ENCODE measurements at places on chromosomes 3 and 15. TPM values are rescaled to one million over a fixed set of nuclear protein-coding genes. Genes with fewer than 3 reads are reported as not detected.

Gene GOLGA8J
- not detected for total RNA-seq

Gene LIPC
- not detected for total RNA-seq

Gene ANKRD63
- 0.19 TPM for total RNA-seq

Gene TXNRD3
- 6.0 TPM for total RNA-seq

Gene ANKUB1
- not detected for total RNA-seq

Gene ARPP21
- not detected for total RNA-seq

Gene CCNB2
- total RNA-seq, result 114 TPM

Gene C2CD4B
- not detected for total RNA-seq

Gene PCYT1A
- 34.6 TPM for total RNA-seq

Gene HES1
- 14.3 TPM for total RNA-seq

Gene ANKDD1A
- total RNA-seq, result 1.9 TPM

Gene REC114
- not detected for total RNA-seq

Gene CKMT1B
- total RNA-seq, result 7.6 TPM

Gene TAMM41
- 31.0 TPM for total RNA-seq

Gene FNDC3B
- 37.2 TPM for total RNA-seq

Gene SPCS1
- 158 TPM for total RNA-seq

Gene ST3GAL6
- total RNA-seq, result 1.9 TPM

Gene ANKRD34C
- total RNA-seq, result not detected

Gene TTLL3
- total RNA-seq, result 7.2 TPM

Gene SLC27A2
- 26.4 TPM for total RNA-seq

Gene MYO5C
- total RNA-seq, result 5.2 TPM

Gene FEZF2
- total RNA-seq, result not detected

Gene RASL12
- 0.09 TPM for total RNA-seq

Gene ITGA11
- total RNA-seq, result 5.3 TPM

Gene FBXW12
- not detected for total RNA-seq

Gene TM6SF1
- total RNA-seq, result 0.10 TPM

Gene GOLGA8G
- total RNA-seq, result not detected

Gene CASR
- total RNA-seq, result not detected

Gene CLDN18
- not detected for total RNA-seq

Gene GABRR3
- total RNA-seq, result not detected

Gene EXD1
- total RNA-seq, result not detected

Gene SKOR1
- total RNA-seq, result 0.03 TPM

Gene COL8A1
- total RNA-seq, result not detected

Gene ZNF660
- not detected for total RNA-seq

Gene PLSCR2
- not detected for total RNA-seq

Gene SPINT1
- total RNA-seq, result 1.1 TPM

Gene HEG1
- 6.4 TPM for total RNA-seq

Gene CLDN11
- 0.14 TPM for total RNA-seq

Gene CPN2
- not detected for total RNA-seq

Gene ZNF774
- 1.8 TPM for total RNA-seq

Gene PATL2
- 0.34 TPM for total RNA-seq

Gene CPEB1
- 4.0 TPM for total RNA-seq

Gene HRH1
- total RNA-seq, result 9.7 TPM

Gene SH3GL3
- 0.73 TPM for total RNA-seq

Gene SNTN
- not detected for total RNA-seq

Gene EPHA6
- total RNA-seq, result 0.09 TPM

Gene GRK7
- total RNA-seq, result not detected

Gene B3GALNT1
- total RNA-seq, result 0.08 TPM

Gene ZIC4
- total RNA-seq, result not detected

Gene LYZL4
- not detected for total RNA-seq

Gene RBM6
- 31.8 TPM for total RNA-seq
